ENCODE measurements at places on chromosomes 6 and 20. TPM values are rescaled to one million over a fixed set of nuclear protein-coding genes. Genes with fewer than 3 reads are reported as not detected.
A peak's percentile ranks its signal among the peaks of the same experiment; 100 is the strongest.

GRCh38 chr20:22008456-22008855 lies 303.0 kb downstream of the PAX1 start:
- H3K36me3 ChIP-seq, result no peaks in the 10 kb centered on the region
- H3K27ac ChIP-seq, result no peak overlapping the region
- H3K27me3 ChIP-seq, result no peaks in the 10 kb centered on the region
- no peaks in the 10 kb centered on the region for H3K4me1 ChIP-seq

- H3K27ac ChIP-seq, result no peak overlapping the region
- DNase-seq, result no peak
- H3K4me1 ChIP-seq, result no peaks in the 10 kb centered on the region
Measured at GRCh38 chr20:44448753-44449546, 26.7 kb upstream of the TTPAL start.

- H3K4me3 ChIP-seq, result peak overlapping the region; percentile 67
- H3K27ac ChIP-seq, result peak overlapping the region; percentile 80
- DNase-seq, result no peak
- peaks cover 26% of the 10 kb centered on the region for H3K27me3 ChIP-seq
- no peaks in the 10 kb centered on the region for H3K36me3 ChIP-seq
- peaks cover 33% of the 10 kb centered on the region for H3K4me1 ChIP-seq
Measured at GRCh38 chr20:63007646-63008488, 1.1 kb upstream of the BHLHE23 start.

GRCh38 chr6:33279257-33279695 lies 2.4 kb downstream of the B3GALT4 start:
- H3K27me3 ChIP-seq, result no peaks in the 10 kb centered on the region
- peaks cover 57% of the 10 kb centered on the region for H3K4me1 ChIP-seq
- H3K4me3 ChIP-seq, result no peak overlapping the region
- DNase-seq, result no peak
- H3K36me3 ChIP-seq, result peaks cover 4% of the 10 kb centered on the region

DNA sequence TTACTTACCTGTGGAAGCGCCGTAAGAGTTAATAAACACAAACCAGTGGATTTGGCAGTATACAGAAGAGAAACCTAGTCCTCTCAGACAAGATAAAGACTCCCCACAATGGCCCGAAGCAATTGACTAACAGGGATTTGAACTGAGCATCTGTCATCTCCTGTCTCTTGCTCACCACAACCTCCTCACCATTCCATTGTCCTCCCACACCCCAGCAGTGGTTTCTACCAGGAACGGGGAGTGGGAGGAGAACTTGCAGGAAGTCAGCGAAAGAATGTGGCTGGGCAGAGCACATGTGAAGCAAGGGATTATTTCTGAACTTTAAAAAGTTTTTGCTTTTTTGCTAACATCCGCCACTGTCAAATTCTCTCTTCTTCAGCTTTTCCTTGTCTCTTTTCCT lies 24.6 kb upstream of the TAAR1 start:
- no peak overlapping the region for H3K27ac ChIP-seq
- no peak overlapping the region for H3K4me3 ChIP-seq
- peaks cover 22% of the 10 kb centered on the region for H3K27me3 ChIP-seq
- H3K36me3 ChIP-seq, result no peaks in the 10 kb centered on the region
- no peak for DNase-seq
- H3K4me1 ChIP-seq, result peaks cover 2% of the 10 kb centered on the region

GRCh38 chr6:164099269-164099865 lies 684.8 kb downstream of the QKI start:
- no peak overlapping the region for H3K27ac ChIP-seq
- H3K27me3 ChIP-seq, result peaks cover 5% of the 10 kb centered on the region
- H3K4me1 ChIP-seq, result no peaks in the 10 kb centered on the region
- no peak overlapping the region for H3K4me3 ChIP-seq

DNA sequence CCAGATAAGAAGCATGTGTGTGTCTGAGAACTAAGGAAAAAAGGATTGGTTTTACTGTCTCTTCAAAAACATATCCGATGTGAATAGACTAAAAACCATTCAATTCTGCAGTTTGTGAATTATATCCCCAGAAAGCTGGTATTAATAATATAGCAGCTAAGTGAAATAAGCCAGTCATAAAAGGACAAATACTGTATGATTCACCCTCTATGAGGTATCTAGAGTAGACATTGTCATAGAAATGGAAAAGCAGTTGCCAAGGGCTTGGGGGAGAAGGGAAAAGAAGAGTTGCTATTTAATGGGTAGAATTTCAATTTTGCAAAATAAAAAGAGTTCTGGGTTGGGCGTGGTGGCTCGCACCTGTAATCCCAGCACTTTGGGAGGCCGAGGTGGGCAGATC lies 137.5 kb downstream of the ATXN1 start:
- no peak overlapping the region for H3K27ac ChIP-seq
- DNase-seq, result no peak
- peaks cover 32% of the 10 kb centered on the region for H3K4me1 ChIP-seq
- no peak overlapping the region for H3K4me3 ChIP-seq
- no peaks in the 10 kb centered on the region for H3K36me3 ChIP-seq

- no peak overlapping the region for H3K27ac ChIP-seq
- H3K36me3 ChIP-seq, result peaks cover 8% of the 10 kb centered on the region
- H3K27me3 ChIP-seq, result peaks cover 27% of the 10 kb centered on the region
- no peaks in the 10 kb centered on the region for H3K4me1 ChIP-seq
- no peak overlapping the region for H3K4me3 ChIP-seq
- no peak for DNase-seq
Measured at GRCh38 chr20:46610145-46610544, 41.1 kb downstream of the SLC13A3 start.

DNA sequence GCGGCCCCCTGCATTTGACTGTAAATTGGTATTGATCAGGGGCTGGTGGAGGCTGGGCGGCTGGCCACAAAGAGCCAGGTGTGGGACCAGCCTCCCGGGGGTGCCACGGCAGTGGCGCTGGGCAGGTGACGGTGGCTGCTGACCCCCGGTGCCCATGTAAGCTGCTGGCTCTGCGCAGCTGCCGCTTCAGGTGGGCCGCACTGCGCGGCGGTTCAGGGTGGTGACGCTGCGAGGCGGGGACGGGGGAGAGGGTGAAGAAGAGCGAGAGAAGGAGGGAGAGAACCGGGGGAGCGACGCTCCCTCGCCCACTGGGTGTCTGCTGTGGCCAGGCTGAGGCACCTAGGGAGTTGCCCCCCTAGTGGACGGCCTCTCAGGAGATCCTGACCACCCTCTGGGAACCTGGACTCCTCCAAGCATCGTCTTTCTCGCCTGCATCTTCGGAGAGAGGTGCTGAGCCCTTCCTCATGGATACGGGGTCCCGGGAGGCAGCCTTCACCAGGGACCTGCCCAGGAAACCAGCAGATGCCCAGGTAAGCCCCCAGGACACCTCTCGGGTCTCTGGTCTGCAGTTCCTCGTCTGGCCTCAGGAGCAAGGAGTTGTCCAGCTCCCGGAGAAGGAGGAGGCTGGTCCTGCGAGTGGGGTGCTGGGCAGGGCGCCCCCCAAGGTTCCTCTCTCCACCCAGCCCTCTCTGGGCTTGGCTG lies 77.5 kb upstream of the GATA5 start:
- no peak overlapping the region for H3K4me3 ChIP-seq
- peaks cover 58% of the 10 kb centered on the region for H3K27me3 ChIP-seq
- H3K36me3 ChIP-seq, result peaks cover 2% of the 10 kb centered on the region
- H3K27ac ChIP-seq, result no peak overlapping the region
- H3K4me1 ChIP-seq, result peaks cover 11% of the 10 kb centered on the region
- no peak for DNase-seq

DNA sequence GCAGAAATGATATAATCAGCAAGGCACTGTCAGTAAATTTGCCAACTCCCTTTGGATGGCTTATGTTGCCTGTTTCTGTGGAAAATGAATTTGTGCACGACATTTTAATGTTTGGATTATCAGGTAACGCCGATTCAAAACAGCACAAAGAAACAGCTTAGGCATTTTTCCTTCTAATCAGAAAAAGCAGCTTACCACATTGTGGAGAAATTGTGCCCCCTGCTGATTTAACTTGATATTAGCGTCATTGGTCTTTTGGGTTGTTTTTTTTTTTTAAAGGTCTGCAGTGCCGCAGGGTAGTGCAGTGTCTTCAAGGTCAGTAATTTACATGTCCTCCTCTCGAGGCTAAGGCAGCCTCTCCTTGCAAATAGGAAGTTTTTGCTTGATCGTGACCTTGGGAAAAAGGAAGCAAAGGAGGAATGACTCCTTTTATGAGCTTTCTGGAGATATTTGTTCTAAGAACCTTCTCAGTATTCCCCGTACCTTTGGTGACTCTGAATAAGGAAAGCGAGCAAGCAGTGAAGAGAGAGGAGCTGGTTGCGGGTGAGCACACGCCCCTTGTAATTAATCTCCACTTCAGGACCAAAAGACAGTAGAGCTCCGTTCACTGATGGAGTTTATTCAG lies 79.1 kb downstream of the ELOVL4 start:
- H3K4me1 ChIP-seq, result peaks cover 6% of the 10 kb centered on the region
- peaks cover 5% of the 10 kb centered on the region for H3K27me3 ChIP-seq
- no peak overlapping the region for H3K27ac ChIP-seq
- H3K36me3 ChIP-seq, result no peaks in the 10 kb centered on the region
- H3K4me3 ChIP-seq, result no peak overlapping the region

DNA sequence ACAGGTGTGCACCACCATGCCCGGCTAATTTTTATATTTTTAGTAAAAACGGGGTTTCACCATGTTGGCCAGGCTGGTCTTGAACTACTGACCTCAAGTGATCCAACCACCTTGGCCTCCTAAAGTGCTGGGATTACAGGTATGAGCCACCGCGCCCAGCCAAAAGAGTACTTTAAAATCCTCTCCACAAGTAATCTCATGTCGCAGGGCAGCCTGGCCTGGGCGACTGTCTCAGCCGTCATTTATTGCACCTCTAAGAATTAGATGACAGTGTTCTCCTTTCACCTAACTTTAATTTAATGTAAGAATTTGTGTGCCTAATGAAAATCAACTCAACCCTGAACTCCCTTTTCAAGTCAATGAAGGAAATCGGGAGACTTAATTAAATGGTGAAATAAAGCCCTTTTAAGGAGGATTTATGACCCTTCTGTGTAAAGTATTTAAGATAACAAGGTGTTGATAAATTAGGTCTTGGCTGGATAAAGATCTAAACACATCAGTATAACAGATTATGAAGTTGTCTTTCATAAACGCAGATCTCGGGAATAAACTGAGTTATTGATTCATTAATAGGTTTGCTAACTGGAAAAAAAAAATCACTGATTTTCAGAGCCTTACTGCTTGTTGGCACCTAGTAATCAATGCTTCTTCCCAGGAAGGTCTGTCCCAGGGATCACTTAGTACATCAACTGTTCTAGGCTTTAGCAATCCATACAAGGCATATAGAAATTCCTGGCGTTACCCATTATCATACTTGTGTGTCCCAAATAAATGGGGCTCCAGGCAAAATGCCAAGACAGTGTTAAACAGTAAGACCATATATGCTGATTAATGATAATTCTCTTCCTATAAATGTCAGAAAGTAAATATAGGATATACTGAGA lies 209.3 kb downstream of the GMDS start:
- no peak overlapping the region for H3K4me3 ChIP-seq
- H3K4me1 ChIP-seq, result peaks cover 24% of the 10 kb centered on the region
- no peak overlapping the region for H3K27ac ChIP-seq
- H3K27me3 ChIP-seq, result no peaks in the 10 kb centered on the region
- DNase-seq, result no peak

- no peak overlapping the region for H3K27ac ChIP-seq
- peaks cover 8% of the 10 kb centered on the region for H3K4me1 ChIP-seq
- H3K4me3 ChIP-seq, result no peak overlapping the region
- DNase-seq, result no peak
Measured at GRCh38 chr6:41277605-41278004, 8.9 kb downstream of the TREM1 start.

- H3K36me3 ChIP-seq, result no peaks in the 10 kb centered on the region
- H3K4me1 ChIP-seq, result no peaks in the 10 kb centered on the region
Measured at GRCh38 chr6:166057431-166057830, 110.2 kb downstream of the TBXT start.

- H3K27me3 ChIP-seq, result peaks cover 7% of the 10 kb centered on the region
- H3K4me1 ChIP-seq, result no peaks in the 10 kb centered on the region
- DNase-seq, result no peak
- H3K27ac ChIP-seq, result no peak overlapping the region
- no peak overlapping the region for H3K4me3 ChIP-seq
Measured at GRCh38 chr6:159342146-159342545, 172.9 kb downstream of the FNDC1 start.

DNA sequence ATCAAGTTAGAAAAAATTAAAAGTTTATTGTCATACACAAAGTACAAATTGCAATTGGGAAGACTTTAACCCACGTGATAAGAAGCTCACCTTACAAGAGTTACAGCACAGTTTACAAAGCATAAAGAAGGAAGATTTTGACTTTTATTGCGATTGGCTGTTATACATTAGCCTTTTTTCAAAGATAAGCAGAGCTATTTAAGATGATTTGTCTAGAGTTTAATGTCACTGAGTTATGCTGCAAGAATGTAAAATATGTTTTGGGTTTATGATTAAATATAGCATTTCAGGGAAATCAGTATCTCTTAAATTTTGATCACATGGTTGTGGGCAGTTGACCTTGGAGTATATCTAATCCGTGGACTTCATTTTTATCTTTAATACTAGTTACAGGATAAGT lies 664.2 kb upstream of the PTCHD4 start:
- no peaks in the 10 kb centered on the region for H3K27me3 ChIP-seq
- no peaks in the 10 kb centered on the region for H3K36me3 ChIP-seq
- H3K4me3 ChIP-seq, result no peak overlapping the region
- no peak overlapping the region for H3K27ac ChIP-seq

DNA sequence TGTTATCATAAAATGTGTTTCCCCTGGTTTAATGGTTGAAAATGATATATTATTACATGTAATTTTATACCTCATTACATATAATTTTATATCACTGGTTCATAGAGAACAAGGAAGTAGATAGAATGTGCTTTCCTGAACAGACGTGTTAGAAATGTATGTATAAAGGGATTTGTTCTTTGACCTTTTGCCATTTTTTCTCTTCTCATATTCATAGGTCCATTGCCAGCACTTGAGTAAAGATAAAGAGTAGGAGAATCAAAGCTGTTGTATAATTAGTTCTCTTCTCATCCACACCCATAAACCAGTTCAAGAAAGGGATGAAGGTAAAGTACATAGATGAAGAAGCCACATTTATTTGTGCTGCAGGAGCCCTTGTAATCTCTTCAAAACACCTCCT lies 46.7 kb downstream of the RNF217 start:
- no peaks in the 10 kb centered on the region for H3K27me3 ChIP-seq
- H3K36me3 ChIP-seq, result no peaks in the 10 kb centered on the region
- H3K27ac ChIP-seq, result no peak overlapping the region
- H3K4me1 ChIP-seq, result no peaks in the 10 kb centered on the region
- no peak for DNase-seq

The SLC12A5 gene
- not detected for polyA plus RNA-seq

The MROH8 gene
- polyA plus RNA-seq, result 0.66 TPM

The LPIN3 gene
- 0.15 TPM for polyA plus RNA-seq

The EFCAB8 gene
- polyA plus RNA-seq, result not detected

The VARS2 gene
- 14.5 TPM for polyA plus RNA-seq
